ENCODE measurements at places on chromosomes 2 and 18.

GRCh38 chr2:235689427-235689853 is 195.6 kb downstream of the AGAP1 start:
- DNase-seq = no peak

- DNase-seq = no peak
Measured at GRCh38 chr2:73611193-73611592, 31.0 kb downstream of the NAT8 start.

- no peak for DNase-seq
Measured at GRCh38 chr2:9150568-9150900, 56.1 kb upstream of the ASAP2 start.

GRCh38 chr2:216316743-216317142 is 55.5 kb downstream of the MARCHF4 start:
- DNase-seq = peak; percentile 89

- no peak for DNase-seq
Measured at GRCh38 chr2:234577191-234577590, 80.3 kb upstream of the ARL4C start.

GRCh38 chr2:33521791-33522281 is 45.4 kb downstream of the RASGRP3 start:
- DNase-seq = peak; percentile 39

- DNase-seq = no peak
Measured at GRCh38 chr2:240642806-240643092, 17.5 kb downstream of the GPR35 start.

- DNase-seq = peak; percentile 59
Measured at GRCh38 chr2:202376460-202377206, 506 bp downstream of the BMPR2 start.

GRCh38 chr2:188810586-188810985 is 163.6 kb upstream of the COL3A1 start:
- DNase-seq = peak; percentile 27

GRCh38 chr2:29209551-29209950 is 94.3 kb downstream of the CLIP4 start:
- no peak for DNase-seq

- peak; percentile 81 for DNase-seq
Measured at GRCh38 chr2:162261032-162261945, 18.0 kb upstream of the FAP start.

- peak; percentile 67 for DNase-seq
Measured at GRCh38 chr2:167212014-167212648, 323.9 kb downstream of the XIRP2 start.
